ENCODE measurements at places on chromosomes 6 and 20.

DNA sequence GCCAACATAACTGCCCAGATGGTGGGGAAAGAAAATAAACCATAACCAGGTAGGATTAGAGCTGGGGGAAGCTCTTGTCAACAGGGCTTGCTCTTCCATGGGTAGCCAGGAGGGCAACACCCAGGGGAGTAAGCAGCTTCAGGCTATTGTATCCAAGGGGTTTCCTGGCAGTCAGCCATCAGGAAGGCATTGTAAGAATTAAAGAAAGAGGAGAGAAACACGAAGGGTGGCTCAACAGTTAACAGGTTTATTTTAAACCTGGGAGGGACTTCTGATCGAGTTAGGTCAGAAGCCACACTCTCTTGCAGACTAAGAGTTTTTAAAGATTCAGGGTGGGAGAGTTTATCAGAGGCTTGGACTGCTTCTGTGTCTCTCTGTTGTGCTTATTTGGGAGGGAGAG is 114.2 kb downstream of the QRSL1 start:
- DNase-seq = no peak

- peak; percentile 34 for DNase-seq
Measured at GRCh38 chr20:47677635-47678453, 107.4 kb downstream of the SULF2 start.

DNA sequence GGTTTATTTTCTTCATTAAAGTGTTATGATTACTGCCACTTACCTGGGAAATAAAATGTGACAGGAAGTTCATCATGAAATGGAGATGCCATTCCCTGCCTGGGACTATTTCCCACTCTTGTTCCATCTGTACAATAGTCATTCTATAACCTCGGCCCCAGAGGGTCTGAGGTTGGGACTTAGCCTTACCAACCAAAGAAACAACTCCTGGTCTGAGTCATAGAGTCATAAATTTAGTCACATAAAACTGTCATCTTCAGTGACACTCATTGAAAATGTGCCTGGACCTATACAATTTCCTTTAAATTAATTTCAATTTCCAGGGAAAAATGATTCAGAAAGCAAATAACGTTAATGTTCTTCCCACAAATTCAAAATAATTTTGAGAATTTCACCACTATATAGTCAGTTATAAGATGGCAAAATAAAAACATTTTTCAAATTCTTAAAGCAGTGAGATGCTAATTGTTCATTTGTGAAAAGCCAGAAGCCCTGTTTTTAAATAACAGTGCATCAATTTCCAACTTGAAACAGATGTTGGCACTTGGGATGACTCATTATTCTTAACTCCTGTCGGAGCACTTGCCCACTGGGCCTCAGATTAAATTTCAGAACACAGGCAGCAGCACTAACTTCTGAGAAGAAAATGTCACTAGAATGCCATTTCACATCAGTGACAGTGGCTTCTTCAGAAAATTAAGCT is 201.2 kb upstream of the SMLR1 start:
- DNase-seq = no peak

DNA sequence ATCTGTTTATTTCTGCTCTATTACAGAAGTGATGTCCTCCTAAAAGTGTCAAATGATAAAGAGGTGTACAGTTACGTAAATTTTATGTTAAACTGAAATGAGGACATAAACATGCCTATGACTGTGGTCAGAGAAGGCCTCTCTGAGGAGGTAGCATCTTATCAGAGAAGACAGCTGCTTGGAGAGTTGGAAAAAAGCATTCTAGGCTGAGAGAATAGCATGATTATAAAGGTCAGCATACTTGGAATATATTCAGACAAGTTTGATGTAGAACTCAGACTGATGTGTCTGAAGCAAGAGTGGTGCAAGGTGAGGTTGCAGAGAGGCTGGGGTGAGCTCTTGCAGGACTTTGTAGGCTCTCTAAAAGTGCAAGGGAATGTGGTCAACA is 3.1 kb upstream of the PCNA start:
- no peak for DNase-seq

DNA sequence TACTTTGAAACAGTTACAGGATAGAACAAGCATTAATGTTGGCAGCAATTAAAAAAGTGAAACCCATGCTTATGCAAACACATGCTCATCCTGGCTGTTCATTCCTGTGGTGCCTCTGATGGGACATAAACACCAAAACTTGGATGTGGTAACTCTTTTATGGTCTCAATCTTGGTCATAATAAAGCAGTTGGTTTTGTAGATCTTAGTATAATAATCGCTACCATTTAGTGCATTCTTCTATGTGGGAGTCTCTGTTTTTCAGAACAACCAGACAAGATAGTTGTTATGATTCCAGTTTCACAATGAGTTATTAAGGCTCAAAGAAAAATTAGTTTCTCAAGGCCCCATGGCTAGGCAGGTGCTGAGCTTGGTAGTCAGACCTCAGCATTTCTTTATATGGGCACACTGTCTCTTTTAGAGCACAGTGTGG is 184.0 kb downstream of the UTRN start:
- no peak for DNase-seq

DNA sequence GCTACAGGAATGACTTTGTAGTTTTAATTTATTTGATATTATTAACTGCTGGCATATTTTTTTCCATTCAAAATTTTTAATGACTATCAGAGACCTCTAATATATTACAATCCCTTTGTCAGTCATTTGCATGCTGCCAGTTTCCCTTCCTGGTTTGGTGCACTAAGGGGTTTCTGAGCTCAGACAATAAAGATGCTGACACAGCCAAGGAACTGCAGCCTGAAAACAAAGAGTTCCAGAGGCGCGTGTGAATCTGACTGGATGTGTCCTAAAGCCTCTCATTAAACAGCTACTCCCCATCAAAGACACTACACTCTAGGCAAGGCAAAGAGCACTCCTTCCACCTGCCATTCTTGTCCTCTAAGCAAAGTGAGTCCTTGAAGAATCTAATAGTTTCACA is 116.8 kb upstream of the DST start:
- DNase-seq = peak; percentile 40

DNA sequence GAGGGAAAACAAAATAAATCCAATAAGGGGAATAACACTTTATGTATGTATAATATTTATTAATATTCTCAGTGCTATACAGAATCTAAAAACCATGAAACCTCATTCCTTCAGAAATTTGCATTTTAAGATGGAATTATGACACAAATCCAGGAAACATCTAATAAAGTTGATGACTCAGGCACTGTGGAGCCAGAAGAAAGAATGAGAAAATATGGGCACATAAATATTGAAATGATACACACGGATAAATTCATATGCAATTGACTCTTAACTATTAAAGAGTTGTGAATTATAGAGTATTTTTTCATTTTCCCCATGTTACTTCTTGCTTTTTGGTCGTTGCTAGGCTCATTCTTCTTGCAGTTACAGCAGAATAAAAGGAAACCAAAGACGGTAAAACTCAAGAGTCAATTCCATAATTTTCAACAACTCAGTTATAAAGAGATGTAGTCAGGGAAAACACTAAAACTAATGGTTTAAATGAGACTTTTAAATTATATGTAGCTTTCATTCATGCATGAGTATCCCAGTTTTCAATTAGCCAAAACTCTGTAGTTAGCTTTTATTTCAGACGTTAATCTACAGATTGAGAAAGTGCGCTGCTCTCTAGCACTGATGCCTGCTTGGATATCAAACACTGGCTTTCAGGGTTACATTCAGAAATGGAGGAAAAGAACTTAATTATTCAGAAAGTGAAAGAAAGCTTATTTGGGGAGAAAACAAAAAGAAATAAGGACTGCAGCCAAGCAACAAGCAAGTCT is 95.4 kb downstream of the ADGRB3 start:
- DNase-seq = no peak

DNA sequence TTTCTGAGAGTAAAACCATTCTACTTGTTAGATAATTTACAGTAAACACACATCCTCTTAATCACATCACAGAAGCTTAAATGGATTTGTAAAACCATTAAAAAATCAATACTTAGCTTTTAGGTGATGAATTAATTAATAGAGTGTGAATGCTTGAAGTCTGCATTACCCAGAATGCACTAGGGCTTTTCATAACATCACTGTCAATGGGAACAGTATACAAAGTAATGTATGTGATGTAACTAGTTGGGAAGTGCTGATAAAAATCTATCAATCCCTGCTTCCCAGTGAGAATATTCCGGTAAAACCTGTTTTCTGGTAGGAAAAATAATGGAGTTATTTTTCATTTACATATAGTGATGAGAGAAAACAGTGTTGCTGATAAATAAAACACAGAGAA is 23.1 kb upstream of the HDGFL1 start:
- no peak for DNase-seq

Measured in suppressor macrophage (primary cell).